T-cell (primary cell): ENCODE measurements at places on chromosomes 16 and 17. TPM values are rescaled to one million over a fixed set of nuclear protein-coding genes. Genes with fewer than 3 reads are reported as not detected.

RDM1 gene
- 0.73 TPM for total RNA-seq

KAT7 gene
- total RNA-seq = 99.5 TPM

SLC47A1 gene
- 0.35 TPM for total RNA-seq

COX6A2 gene
- not detected for total RNA-seq

MT1M gene
- not detected for total RNA-seq

MRM3 gene
- 31.7 TPM for total RNA-seq

LRRC75A gene
- 5.4 TPM for total RNA-seq

CCDC200 gene
- total RNA-seq = not detected

CDC6 gene
- total RNA-seq = 1.3 TPM

IGF2BP1 gene
- total RNA-seq = not detected

FBXW10 gene
- total RNA-seq = 0.12 TPM

TBC1D3E gene
- not detected for total RNA-seq
